ENCODE measurements at places on chromosomes 13 and 19.

DNA sequence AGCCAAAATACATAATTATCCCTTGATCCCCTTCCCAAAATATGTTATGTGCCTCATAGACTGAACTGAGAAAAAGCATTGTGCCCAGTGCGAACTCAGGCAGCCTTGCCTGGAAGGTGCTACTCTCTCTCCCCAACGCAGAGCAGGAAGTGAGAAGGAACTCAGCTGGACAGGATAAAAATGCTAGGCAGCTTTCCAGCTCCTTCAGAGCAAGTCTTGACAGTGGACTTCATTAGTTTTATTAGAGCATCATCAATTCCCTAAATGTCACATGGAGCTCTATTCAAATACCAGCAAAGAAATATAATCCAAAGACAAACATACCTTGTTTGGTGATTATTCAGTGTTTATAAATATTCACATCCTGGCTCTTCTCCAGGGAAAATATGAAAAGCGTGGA is 202.4 kb downstream of the RFC3 start:
- no peak for DNase-seq

- no peak for DNase-seq
Measured at GRCh38 chr19:43798546-43799409, 3.5 kb downstream of the LYPD5 start.

GRCh38 chr13:29587645-29588044 is 7.8 kb downstream of the SLC7A1 start:
- no peak for DNase-seq

- no peak for DNase-seq
Measured at GRCh38 chr19:9130965-9131364, 4.2 kb upstream of the OR7G3 start.

- no peak for DNase-seq
Measured at GRCh38 chr19:15534957-15535864, 26.9 kb downstream of the CYP4F22 start.

- no peak for DNase-seq
Measured at GRCh38 chr13:78309497-78310180, 293.7 kb downstream of the POU4F1 start.

- DNase-seq = no peak
Measured at GRCh38 chr19:39878398-39878797, 32.2 kb upstream of the FBL start.

DNA sequence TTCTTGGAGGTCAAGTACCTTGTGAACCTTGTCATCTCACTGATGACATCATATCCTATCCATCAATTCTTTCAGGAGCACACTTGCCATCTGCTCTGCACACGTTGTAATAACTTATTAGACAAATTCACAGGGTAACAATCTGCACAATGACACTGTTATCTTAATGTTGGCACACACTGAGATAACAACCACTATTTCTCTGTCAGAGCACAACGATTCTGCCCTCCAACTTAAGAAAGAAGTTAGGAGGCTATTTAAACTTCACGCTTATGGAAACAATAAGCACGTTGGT is 351.3 kb downstream of the DACH1 start:
- no peak for DNase-seq

GRCh38 chr19:38736413-38737280 is 7.6 kb downstream of the CAPN12 start:
- DNase-seq = peak; percentile 40

DNA sequence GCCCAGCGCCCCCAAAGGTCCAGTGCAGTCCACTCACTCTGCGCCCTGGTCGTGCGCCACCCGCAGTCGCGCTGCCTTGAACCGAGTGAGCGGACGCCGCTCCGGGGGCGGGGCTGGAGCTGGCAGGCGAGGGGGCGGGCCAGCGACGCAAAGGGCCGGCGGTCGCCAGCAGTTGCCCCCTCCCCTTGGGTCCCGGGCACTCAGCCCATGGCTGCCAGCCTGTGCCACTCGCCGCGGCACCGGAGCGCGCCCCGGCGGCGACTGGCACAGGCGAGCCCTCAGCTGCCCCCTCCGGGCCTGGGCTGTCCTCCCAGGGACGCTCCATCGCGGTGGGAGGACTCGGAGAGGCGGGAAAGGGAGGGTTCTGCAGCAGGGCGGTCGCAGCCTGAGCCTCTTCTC is at the start of gene S1PR5:
S1PR5 (minus strand) TSS at position 87 of the 399 bp plus-strand sequence. CDS start 2,436 bp downstream, outside the sequence.
- DNase-seq = no peak

- no peak for DNase-seq
Measured at GRCh38 chr13:104408733-104409132, 1342.5 kb upstream of the SLC10A2 start.

DNA sequence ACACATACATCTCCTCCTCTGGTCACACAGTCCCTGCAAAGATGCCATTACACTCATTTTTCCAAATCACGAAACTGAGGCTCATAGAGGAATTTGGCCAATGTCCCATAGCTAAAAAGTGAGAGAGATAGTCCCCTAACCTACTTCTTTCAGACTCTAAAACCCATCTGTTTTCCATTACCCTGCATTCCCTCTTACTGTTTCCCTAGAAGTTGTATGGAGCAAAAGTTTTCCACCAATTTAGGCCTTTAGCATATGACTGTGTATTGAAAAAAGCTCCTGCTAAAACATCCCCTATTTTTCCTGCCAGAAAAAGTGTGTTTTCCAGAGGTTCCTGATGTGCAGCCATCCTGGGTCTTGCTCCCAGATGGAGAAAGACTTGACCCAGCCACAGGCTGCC is 16.3 kb downstream of the SERP2 start:
- no peak for DNase-seq

- no peak for DNase-seq
Measured at GRCh38 chr13:99911069-99911964, 60.2 kb downstream of the ZIC5 start.

DNA sequence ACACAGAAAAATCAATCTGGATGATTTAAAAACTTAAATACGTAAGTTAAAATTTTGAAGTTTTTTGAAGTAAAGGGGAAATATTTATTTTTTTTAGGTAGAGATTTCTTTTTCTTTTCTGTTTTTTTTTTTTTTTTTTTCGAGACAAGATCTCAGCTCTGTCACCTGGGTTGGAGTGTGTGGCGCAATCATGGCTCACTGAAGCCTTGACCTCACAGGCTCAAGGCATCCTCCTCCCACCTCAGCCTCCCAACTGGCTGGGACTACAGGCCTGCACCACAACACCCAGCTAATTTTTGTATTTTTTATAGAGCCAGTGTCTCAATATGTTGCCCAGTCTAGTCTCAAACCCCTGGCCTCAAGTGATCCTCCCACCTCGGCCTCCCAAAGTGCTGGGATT is 120.4 kb upstream of the CLDN10 start:
- no peak for DNase-seq

Data from stimulated activated CD4-positive, alpha-beta T cell treated with anti-CD3 and anti-CD28 coated beads, Interleukin-12 subunit alpha, Interleukin-12 subunit beta, amount 100 ng/mL, for 48 hours (primary cell).